H54 (cell line): ENCODE measurements at places on chromosomes 6 and 20.
A peak's percentile ranks its signal among the peaks of the same experiment; 100 is the strongest.

DNA sequence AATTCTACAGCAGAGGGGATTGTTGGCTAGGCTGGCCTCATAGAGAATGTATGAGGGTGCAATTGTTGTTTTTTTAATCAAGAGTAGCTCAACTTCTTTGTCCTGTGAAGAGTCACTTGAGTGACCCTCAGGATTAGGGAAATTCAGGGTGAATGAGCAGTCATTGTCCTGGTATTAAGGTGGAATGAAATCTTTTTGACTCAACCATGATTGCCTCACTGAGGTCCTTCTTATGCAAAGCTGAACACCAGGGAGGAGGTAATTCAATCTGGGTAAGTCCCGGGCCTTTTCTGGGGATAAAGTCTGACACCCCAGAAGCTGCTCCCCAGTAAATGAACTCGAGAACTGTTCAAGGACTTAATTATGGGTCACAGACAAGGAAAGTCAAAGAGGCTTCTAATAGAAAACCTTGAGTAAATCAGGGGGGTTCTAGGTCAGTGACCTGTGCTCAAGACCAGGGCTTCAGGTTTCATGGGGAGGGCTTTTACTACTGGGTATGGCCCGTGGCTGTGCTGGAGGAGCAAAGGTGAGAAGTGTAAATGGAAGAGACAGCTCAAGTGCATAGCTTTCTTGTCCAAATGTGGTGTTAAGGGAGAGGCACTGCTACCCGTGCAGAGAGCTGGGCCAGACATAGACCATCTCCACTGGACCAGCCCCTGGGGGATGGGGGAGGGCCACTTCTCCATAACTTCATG is 25.3 kb upstream of the ZBTB24 start:
- no peak for DNase-seq

DNA sequence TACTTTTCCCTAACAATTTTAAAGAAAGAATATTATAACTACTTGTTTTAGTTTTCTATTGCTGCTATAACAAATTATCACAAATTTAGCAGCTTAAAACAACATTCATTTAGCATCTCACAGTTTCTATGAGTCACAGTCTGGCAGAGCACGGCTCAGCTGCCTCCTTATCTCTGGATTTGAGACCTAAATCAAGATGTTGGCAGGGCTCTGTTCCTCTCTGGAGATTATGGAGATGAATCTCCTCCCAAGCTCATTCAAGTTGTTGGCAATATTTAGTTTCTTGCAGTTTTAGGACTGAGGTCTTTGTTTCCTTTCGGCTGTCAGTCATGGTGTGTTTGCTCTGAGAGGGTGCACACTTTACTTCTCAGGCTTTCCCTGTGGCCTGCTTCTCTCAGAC is 1065.8 kb upstream of the EYS start:
- DNase-seq = no peak

DNA sequence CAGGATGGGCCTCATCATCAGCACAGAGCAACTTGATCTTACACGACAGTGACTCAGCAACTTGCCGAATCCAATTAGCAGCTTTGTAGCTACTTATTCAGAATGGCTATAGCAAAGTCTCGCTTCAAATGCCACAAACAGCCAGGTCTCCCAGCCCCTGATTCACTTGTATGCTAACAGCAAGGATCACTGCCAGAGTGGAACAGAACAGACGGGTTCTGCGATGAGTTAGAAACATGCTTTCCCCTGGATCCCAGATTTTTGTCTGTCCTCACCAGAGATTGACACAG is 254.4 kb downstream of the NRN1 start:
- DNase-seq = peak; percentile 19

DNA sequence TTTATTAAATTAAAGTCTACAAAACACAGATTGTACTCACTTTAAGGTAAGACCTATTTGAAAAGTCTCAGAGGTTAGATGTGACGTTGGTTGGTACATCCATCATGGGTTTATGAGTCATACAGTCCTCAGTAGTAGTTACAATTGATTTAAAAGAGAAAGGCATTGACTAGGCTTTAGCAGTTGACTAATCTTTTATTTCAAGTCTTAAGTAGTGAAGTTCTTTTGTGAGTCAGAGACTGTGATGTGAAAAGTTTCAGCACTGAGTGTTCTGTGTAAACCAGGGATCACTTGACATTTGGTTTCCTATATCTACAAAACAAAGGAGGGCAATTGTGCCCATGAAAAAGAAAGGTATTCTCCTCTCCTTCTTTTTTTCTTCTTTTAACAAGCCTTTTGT is 221.3 kb downstream of the GRIK2 start:
- DNase-seq = no peak

- no peak for DNase-seq
Measured at GRCh38 chr20:57473246-57474048, 51.5 kb downstream of the CTCFL start.

GRCh38 chr6:98946266-98946878 is 1.4 kb downstream of the FBXL4 start:
- no peak for DNase-seq
